GM04504 (cell line): ENCODE measurements at places on chromosomes 3 and 15.

- no peak for DNase-seq
Measured at GRCh38 chr3:163936543-163936942, 1141.8 kb downstream of the SI start.

GRCh38 chr3:136070953-136071949, 105.7 kb downstream of the PPP2R3A start:
- DNase-seq: no peak

DNA sequence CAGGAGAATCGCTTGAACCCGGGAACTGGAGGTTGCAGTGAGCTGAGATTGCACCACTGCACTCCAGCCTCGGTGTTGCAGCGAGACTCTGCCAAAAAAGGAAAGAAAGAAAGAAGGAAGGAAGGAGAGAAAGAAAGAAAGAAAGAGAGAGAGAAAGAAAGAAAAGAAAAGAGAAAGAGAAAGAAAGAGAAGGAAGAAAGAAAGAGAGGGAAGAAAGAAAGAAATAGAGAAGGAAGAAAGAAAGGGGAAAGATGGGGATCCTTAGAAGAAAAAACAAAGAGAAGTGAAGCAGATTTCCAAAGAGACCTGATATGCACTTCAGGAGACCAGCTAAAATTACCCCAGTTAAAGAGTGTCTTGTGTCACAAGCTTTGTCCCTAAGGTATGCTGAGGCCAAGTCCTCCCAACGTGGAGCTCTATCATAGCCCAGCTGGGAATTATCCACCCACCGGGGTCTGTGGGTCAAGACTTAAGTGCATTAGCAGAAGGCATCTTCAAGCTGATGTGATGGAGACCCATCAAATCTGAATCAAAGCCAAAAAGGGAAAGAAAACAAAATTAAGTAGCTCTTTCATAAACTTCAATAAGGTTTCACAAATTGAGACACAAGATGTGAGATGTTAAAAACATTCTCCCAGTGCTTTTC, 17.8 kb upstream of the AKAP13 start:
- DNase-seq: no peak

DNA sequence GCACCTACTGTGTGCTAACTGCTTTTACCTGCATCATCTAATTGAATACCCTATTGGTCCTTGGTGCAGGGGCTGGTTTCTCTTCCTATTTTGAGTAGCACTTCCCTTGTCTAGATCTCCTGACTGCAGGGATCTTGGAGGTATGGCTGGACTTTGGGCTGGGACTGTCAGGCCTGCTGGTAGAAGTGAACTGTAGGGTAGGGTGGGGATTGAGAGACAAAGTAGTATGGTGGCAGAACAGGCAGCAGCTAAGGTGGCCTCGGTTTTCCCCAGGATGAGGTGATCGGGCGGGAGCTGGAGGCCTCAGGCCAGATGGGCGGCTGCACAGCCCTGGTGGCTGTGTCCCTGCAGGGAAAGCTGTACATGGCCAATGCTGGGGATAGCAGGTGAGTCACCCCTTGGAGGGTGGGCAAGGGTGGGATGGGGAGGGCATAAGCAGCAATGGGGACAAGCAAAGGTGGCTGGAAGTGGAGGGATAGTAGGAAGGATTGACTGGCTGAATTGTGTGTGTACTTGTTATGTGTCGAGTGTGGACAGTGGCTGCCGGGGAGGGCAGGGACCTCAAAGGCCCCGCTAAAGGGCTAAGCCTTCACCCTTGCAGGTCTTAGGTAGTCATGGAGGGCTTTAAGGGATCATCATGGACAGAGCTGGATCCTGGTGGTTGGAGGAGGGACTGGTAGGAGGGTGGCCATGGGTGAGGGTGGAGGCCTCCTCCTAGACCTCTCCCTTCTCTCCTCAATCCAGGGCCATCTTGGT, 2.0 kb downstream of the PPM1M start:
- no peak for DNase-seq

GRCh38 chr3:105013657-105014056, 353.1 kb upstream of the ALCAM start:
- no peak for DNase-seq

- DNase-seq: no peak
Measured at GRCh38 chr3:155356594-155357370, 63.3 kb upstream of the STRIT1 start.

DNA sequence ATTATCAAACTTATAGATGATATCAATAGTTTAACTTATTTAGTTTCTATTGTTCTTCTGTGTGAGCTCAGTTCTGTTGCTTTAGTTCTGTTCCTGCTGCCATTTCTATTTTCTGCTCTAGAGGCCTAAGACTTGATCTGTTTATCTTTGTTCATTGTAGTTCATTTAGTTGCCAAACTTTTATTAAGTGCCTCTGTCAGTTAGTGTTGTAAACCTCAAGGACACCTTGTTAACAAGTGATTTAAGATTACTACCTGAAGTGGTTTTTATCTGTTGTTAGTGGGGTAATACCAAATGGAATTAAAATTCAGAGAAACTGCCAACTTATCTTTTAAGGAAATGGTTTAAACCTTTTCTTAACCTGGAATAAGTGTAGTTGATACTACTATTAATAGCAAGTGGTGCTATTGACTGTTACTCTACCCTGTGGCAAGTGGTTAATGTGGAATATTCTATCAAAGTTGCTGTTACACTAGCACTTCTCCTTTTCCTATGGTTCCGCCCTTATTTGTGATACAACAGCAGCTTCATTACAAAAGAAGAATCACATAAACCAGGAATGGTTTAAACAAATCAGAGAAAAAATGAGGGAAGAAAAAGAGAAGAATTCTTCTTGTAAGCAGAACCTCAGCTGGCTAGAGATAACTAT, 500.6 kb upstream of the GOLIM4 start:
- DNase-seq: no peak

DNA sequence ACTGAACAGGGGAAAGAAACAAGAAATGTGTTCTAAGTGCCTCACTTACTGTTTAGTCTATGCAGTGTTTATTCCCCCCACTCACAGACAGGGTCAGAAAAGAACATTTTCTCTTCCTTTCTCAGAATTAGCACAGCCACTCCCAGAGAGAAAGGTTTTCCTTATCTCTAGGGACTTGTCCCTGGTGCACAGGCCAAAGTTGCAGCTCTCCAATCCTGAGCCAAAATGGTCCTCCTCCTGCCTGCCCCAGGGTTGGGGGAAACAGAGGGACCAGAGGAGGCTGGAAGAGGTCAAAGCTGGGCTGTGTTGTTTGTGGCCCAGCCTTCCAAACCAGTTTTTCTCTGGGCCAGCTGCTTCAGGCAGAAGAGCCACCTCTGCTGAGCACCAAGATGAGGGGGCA, 12.0 kb downstream of the RAB6B start:
- no peak for DNase-seq

- no peak for DNase-seq
Measured at GRCh38 chr15:38540510-38540909, 24.1 kb downstream of the RASGRP1 start.

DNA sequence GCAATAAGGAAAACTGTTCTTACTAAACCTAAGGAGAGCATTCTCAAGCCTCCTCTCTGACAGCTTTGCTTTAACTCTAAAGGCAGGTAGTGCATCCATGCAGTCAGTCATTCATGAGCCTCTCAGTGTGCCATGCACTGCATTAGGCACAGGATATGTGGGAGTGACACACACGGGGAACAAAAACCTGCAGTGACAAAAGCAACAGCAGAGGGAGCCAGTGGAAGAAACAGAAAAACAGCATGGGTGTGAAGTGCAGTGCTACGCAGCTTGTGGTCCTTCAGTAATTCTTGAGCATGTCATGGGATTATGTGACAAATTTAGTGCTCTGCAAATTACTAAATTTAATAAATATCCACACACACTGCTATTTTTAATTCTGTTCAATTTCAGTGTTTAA, 230.7 kb downstream of the BBX start:
- DNase-seq: no peak

GRCh38 chr3:167839460-167840134, 104.1 kb downstream of the SERPINI1 start:
- DNase-seq: no peak

- no peak for DNase-seq
Measured at GRCh38 chr15:33810073-33810595, 158.2 kb upstream of the CHRM5 start.

GRCh38 chr15:73885954-73886700, 12.8 kb downstream of the TBC1D21 start:
- no peak for DNase-seq

GRCh38 chr15:28022961-28023360, 76.2 kb downstream of the OCA2 start:
- no peak for DNase-seq

DNA sequence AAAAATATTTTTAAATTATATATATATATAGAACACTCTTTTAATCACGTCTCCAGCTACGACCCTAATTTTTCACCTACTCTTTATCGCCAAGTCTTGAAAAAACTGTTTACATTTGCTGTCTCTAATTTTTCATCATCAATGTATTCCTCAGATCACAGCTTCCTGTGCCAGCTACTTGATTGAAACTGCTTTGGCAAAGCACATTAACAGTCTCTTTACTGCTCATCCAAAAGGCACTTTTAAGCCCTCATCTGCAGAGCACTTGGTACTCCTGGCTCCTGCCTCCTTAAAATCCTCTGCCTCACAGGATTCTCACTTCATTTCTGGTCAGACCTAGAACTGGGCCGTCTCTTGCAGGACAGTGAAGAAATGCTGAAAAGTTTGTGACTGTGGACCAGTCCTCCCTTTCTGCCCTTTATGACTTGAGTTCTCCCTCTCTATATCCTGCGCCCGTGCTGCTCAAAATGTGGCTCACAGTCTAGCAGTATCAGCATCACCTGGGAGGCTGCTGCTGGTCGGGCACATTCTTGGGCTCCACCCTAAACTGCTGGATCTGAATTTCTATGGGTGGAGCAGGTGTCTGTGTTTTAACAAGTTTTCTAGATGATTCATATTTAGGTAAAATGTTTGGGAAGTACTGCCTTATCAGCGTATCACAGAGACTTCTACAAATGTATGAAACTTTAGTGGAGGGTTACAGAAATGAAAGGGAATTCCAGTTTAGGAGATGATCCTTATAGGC, 196.8 kb downstream of the ADAMTSL3 start:
- no peak for DNase-seq

DNA sequence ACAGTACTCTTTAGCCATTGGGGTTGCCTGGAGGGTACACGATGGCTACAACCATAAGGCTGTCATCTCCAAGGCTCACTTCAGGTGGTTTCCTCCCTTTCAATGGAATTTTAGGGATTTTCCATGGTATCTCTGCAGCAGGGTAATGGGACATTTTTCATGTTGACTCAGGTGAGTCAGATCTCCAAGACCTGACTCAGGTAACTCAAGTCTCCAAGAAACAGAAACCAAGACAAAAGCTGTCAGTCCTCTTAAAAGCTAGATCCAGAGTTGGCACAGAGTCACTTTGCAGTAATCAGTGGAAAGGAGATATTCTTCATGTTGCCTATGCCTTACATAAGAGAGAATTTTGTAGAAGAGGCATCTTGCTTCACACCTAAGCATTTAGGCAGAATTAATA, 375.8 kb upstream of the ARPP21 start:
- DNase-seq: no peak

- no peak for DNase-seq
Measured at GRCh38 chr15:85702321-85703101, 92.2 kb downstream of the KLHL25 start.

DNA sequence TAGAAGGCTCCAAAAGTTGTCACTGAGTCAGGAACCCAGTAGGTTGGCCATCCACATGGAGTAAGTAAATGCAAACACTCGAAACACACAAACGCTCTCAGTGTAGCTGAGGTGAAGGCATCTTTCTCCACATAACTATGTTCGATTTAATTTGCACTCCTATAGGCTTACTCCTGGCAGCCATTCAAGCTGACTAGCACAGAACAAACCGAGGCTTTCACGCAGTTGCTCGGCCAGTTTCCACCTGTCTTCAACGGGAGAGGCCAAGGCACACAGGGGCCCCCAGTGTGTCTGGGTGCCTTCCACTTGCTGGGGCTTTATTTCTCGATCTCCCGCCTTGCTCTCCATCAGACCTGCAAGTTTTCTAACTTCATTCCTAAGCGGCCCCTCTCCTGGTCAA, 18.9 kb downstream of the RGMA start:
- no peak for DNase-seq

- DNase-seq: no peak
Measured at GRCh38 chr15:51405693-51406523, 64.5 kb downstream of the GLDN start.

DNA sequence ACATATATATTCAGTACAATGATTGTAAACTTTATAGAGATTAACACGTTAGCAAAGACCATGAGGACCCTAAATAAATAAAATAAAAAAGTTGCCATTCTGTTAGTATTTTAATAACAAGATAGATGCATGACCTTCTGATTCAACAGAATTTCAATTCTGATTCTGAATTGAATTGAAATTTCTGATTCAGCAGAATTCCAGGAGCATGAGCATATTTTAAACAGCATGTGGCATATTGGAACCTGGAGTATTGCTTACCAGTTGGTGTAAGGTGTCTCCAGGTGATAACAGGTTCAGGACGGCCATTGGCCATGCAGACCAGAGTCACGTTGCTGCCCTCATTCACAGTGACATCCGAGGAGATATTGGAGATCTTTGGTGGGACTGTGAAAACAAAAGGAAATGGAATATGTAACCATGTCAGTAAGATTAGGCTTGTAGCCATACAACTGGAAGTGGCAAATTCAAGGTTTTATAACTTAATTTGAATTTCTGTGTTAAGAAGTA, 396.0 kb downstream of the GAP43 start:
- no peak for DNase-seq

GRCh38 chr3:122230174-122230573, 46.7 kb downstream of the CASR start:
- no peak for DNase-seq

GRCh38 chr15:77416148-77416455, 3.8 kb downstream of the PEAK1 start:
- DNase-seq: peak; percentile 58

- no peak for DNase-seq
Measured at GRCh38 chr3:78041486-78041885, 1001.6 kb downstream of the ROBO2 start.

GRCh38 chr3:82044930-82045705, 283.7 kb upstream of the GBE1 start:
- no peak for DNase-seq
